Stimulated activated CD4-positive, alpha-beta T cell treated with anti-CD3 and anti-CD28 coated beads, Interleukin-2, amount 100 ng/mL, for 4 hours (primary cell): ENCODE measurements at places on chromosomes 5 and 9.
A peak's percentile ranks its signal among the peaks of the same experiment; 100 is the strongest.

GRCh38 chr5:80659106-80659505 lies 4.3 kb upstream of the DHFR start:
- DNase-seq: no peak

GRCh38 chr5:155934964-155935363 lies 392.0 kb upstream of the SGCD start:
- DNase-seq: no peak

GRCh38 chr9:114908104-114908622 lies 22.2 kb downstream of the TNFSF8 start:
- no peak for DNase-seq

GRCh38 chr5:73591102-73591695 lies 25.7 kb downstream of the UTP15 start:
- peak; percentile 24 for DNase-seq

DNA sequence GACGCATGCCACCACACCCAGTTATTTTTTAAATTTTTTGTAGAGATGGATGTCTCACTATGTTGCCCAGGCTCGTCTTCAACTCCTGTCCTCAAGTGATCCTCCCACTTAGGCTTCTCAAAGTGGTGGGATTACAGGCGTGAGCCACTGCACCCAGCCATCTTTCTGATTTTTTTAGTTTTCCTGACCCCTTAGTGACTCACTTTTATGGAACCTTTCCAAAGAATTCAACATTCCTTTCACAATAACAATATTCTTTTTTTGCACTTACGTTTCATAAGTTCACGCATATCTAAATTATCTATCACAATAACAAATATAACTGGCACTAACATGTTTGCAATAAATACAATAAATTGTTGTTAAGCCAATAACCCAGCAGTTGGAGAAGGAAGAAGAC lies 8.5 kb downstream of the ELOVL7 start:
- no peak for DNase-seq

GRCh38 chr5:7857926-7858632 lies 7.1 kb upstream of the CFAP90 start:
- no peak for DNase-seq

- DNase-seq: no peak
Measured at GRCh38 chr9:121233906-121234831, 32.5 kb upstream of the RAB14 start.

GRCh38 chr9:114372921-114373448 lies 14.8 kb downstream of the AKNA start:
- peak; percentile 59 for DNase-seq
